ENCODE measurements at places on chromosomes 5 and 9.

DNA sequence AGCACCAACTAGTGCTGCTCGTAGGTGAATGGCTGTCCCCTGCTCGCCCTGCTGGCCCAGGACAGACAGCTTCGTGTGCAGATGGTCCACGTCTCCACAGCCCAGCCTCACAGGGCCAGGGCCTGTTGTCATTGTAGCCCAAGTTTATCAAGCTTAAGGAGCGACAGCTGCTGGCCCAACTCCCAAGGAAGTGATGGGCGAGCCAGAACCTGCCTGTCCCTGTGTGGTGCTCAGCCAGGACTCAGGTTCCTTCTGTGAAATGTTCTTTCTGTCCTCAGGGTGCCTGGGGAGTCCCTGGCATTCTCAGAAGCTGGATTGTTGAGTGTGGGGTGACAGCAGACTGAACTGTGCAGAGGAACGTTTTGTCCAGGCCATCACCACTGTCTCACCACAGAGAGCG, 16.4 kb downstream of the TRIP13 start:
- no peak for DNase-seq

DNA sequence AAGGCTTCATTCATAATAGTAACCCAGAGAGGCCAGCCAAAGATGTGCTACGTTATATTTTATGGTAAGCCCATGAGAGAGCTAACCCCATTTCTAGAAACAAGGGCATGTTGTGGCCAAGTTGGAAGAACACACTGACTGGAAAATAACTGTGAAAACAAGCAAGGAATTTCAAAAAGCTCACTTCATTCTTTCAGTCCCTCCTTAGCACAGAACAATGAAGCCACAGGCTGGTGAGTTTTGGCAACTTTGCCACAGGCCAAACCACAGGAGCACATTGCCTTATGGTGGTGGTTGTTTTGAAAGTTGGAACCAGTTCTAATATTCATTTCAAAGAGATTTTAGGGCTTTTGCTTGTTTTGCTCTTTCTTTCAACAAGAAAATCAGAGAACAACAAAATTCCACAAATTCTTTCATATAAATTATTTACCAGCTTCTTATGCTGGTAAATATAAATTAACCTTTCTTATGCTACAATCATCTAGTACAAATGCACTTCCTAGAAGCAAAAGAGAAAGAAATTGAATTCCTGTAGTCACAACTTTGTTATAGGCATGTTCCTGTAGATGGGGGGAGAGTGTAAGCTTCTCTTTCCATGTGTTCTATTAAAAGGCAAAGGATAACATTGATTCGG, 225.4 kb upstream of the RFX3 start:
- peak; percentile 68 for DNase-seq

- no peak for DNase-seq
Observed at GRCh38 chr9:88319936-88320747, 68.1 kb upstream of the SPIN1 start.

DNA sequence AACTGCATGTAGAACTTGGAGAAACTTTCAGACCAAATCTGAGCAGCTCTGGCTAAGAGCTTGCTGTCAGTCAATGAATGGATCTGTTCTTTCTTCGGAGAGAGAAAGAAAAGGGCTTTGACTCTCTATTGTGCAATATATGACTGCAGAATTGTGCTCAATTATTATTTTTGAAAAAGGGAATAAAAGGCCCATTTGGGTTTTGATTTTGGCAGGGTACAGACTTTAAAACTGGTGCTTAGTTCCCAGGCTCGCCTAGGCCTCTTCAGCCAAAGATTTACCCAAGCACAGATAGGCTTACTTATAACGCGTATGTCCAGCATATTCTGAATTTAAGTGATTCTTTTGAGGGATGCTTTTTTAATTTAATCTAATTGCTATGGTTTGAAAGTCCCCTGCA, 59.3 kb downstream of the RETREG1 start:
- no peak for DNase-seq

- no peak for DNase-seq
Observed at GRCh38 chr9:81408951-81409350, 280.4 kb downstream of the TLE1 start.
